Right cardiac atrium (tissue), 5 donors: ENCODE measurements at places on chromosomes 4 and X. TPM values are rescaled to one million over a fixed set of nuclear protein-coding genes. Genes with fewer than 3 reads are reported as not detected.

Gene NDST3
- polyA plus RNA-seq = 0.02 TPM

DNA sequence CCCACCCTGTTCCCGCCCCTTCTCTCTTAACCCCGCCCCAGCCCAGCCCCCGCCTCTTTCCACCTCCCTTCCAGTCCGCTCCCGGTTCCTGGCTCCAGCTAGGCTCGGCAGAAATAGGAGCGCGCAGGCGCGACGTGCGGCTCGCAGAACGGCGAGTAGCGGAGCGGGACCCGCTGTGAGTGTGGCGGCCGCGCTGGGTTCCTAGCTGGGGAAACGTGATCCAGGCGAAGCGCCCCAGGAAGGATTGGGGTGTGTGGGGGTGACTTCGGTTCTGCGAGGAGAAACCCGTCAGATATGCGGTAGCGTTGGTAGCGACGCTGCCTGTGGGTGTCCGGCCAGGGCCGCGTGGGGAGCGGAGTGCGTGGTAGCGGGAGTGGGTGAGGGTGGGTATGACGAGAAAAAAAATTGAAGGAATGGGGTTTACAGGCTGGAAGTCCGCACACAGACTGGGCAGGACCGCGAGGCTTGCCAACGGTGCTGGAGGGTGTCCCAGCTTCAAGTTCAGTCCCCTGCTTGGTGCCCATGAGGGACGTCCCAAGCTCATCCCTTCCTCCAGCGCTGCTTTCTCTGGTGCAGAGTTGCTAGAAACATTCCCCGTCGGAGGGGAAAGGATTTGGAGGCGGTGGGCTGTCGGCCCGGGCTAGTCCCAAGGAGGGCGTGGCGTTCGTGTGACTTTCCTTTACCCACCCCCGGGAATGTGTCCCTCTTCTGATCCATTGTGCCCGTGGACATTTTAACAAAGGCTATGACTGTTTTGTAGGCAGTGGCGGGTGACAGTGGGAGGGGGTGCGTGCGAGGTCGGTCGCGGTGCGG, at the start of gene PRRG1:
TSS of gene PRRG1 (plus strand) at position 144 of the 813 bp plus-strand sequence. CDS start 56,886 bp downstream, outside the sequence.
- DNase-seq = peak; percentile 91

GRCh38 chrX:9729171-9729885, 36.3 kb downstream of the GPR143 start:
- DNase-seq = no peak

DNA sequence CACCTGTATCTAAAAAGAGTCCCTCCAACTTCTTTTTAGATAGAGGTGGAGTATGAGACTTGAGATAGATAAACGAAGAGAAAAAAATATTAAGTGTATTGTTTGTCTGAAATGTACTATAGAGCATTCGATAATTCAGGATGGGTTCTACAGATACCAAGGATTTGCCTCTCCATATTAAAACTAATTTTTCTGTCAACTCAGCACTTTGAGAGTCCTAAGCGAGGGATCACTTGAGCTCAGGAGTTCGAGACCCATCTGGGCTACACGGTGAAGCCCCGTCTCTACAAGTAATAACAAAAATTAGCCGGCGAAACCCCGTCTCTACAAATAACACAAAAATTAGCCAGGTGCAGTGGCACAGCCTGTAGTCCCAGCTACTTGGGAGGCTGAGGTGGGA, 1.5 kb downstream of the DNAAF6 start:
- DNase-seq = no peak

Gene TMEM31
- polyA plus RNA-seq = not detected

- DNase-seq = no peak
These were observed 6.1 kb downstream of the AWAT2 start for GRCh38 chrX:70043685-70044084.

Gene GPR82
- polyA plus RNA-seq = 0.02 TPM

Gene TLR1
- 1.1 TPM for polyA plus RNA-seq

- DNase-seq = no peak
These were observed 132.5 kb upstream of the NHS start for GRCh38 chrX:17242470-17242869.
